ENCODE measurements at places on chromosomes 2 and 18. TPM values are rescaled to one million over a fixed set of nuclear protein-coding genes. Genes with fewer than 3 reads are reported as not detected.

DNA sequence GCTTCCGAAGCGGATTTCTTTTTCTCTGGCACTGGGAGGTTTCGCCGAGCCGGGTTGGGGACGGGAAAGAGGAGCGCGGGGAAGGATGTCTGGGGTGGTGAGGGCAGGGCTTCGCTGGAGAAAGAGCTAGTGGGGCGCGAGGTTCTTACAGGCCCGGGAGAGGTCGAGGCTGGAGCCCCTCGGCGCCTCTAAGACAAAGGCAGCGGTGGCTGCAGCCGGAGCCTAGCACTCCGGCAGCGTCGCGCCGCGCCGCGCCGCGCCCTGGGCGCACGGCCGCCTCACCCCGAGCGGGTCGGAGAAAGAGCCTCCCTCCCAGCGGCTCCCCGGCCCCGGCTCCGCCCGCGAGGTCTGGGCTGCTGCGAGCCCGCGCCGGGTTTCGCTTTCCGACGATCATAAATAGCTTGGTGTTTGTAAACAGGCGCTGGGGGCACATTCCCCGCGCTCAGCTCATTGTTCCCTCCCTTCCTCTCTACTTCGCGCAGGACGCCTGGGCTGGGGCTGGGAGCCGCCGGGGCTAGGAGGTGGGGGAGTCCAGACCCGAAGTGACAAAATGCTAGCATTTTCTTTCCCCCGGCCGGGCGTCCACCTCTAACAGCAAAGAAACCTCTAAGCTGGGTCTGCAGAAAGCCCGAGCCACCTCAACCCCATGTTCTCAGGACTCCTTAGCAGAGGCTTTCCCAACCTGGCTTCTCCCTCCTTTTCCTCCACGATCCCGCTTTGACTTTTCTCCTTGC lies 813 bp upstream of the MEIS1 start:
- DNase-seq, result peak; percentile 76

- DNase-seq, result no peak
Measured at GRCh38 chr18:42838546-42839145, 276.8 kb downstream of the RIT2 start.

The B3GNT7 gene
- polyA plus RNA-seq, result 0.60 TPM

The GCKR gene
- not detected for polyA plus RNA-seq

GRCh38 chr2:10305715-10306114 lies 3.0 kb downstream of the HPCAL1 start:
- DNase-seq, result no peak

GRCh38 chr18:38330573-38330972 lies 765.0 kb upstream of the CELF4 start:
- no peak for DNase-seq

- DNase-seq, result peak; percentile 79
Measured at GRCh38 chr18:76528477-76529432, 33.7 kb upstream of the ZNF516 start.

GRCh38 chr2:62197011-62197924 lies 1.4 kb downstream of the B3GNT2 start:
- DNase-seq, result no peak

GRCh38 chr18:76495006-76495370 lies at the start of gene ZNF516:
Gene ZNF516 (minus strand): TSS chr18:76495242. CDS start chr18:76443054, 52,188 bp downstream.
- DNase-seq, result peak; percentile 53

GRCh38 chr18:47767699-47768098 lies 162.8 kb downstream of the SMAD2 start:
- no peak for DNase-seq

The UGT1A8 gene
- polyA plus RNA-seq, result not detected

DNA sequence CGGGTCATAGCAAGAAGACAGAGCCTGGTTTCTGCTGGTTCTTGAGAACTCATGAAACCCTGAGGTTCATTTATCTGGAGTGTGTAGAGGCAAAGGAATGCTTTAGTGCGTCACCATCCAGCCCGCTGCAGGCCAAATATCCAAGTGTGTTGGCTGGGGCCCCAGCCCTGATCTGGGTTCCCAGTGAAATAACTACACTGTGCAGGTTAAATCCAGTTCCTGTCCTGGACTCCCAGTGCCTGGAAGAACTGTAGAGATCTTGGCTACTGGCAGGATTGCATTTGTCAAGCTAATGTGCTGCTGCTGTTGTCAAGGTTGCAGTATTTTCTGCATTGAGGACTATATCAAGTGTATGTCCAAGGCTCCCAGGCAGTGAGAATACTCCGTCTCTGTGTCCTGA lies 89.9 kb downstream of the MAPK4 start:
- peak; percentile 53 for DNase-seq

The PDE1A gene
- polyA plus RNA-seq, result 16.5 TPM

- DNase-seq, result no peak
Measured at GRCh38 chr2:107721178-107721577, 105.5 kb upstream of the RGPD4 start.

DNA sequence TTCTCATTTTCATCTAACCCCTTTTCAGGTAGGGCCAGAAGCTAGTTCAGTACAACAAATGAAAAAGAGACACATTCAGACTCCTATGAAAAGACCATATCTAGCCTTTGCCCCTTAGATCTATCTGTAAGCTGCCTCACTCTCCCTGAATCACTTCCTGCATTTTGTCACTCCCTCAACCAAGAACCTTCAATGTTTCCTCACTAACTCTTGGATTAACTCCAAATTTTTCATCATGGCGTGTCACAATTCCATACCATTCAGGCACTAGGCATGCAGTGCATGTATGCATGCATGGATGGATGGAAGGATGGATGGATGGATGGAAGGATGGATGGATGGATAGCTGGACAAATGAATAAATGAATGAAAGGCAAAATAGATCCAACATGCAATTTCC lies 356.9 kb downstream of the TNS1 start:
- DNase-seq, result no peak

GRCh38 chr2:112821682-112822081 lies 14.9 kb downstream of the IL1B start:
- DNase-seq, result no peak

DNA sequence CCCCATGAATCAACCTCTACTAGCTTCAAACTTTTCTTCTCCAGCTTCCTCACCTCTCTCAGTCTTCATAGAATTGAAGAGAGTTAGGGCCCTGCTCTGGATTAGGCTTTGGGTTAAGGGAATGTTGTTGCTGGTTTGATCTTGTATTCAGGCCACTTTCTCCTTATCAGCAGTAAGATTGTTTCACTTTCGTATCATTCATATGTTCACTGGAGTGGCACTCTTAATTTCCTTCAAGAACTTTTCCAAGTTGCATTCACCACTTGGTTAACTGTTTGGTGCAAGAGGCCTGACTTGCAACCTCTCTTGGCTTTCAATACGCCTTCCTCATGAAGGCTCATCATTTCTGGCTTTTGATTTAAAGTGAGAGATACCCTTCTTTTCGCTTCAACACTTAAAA lies 22.8 kb downstream of the OXER1 start:
- no peak for DNase-seq

- DNase-seq, result no peak
Measured at GRCh38 chr2:241389697-241390096, 33.6 kb downstream of the FARP2 start.

DNA sequence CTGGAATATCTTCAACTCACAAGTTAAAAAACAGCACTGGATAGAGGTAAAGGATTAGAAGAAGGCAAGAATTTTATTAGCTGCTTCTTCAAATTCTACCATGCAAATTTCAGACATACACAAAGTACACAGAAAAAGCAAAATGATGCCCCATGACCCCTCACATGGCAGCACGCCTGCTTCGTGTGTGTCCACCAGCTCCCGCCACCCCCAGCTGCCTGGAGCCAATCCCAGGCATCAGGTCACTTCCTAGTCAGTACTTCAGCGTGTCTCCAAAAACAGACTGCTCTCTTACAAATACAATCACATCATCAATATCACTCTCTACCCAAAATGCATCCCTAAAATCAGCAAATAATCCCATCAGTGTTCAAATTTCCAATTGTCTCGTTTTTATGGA lies 35.8 kb downstream of the IMPA2 start:
- no peak for DNase-seq

DNA sequence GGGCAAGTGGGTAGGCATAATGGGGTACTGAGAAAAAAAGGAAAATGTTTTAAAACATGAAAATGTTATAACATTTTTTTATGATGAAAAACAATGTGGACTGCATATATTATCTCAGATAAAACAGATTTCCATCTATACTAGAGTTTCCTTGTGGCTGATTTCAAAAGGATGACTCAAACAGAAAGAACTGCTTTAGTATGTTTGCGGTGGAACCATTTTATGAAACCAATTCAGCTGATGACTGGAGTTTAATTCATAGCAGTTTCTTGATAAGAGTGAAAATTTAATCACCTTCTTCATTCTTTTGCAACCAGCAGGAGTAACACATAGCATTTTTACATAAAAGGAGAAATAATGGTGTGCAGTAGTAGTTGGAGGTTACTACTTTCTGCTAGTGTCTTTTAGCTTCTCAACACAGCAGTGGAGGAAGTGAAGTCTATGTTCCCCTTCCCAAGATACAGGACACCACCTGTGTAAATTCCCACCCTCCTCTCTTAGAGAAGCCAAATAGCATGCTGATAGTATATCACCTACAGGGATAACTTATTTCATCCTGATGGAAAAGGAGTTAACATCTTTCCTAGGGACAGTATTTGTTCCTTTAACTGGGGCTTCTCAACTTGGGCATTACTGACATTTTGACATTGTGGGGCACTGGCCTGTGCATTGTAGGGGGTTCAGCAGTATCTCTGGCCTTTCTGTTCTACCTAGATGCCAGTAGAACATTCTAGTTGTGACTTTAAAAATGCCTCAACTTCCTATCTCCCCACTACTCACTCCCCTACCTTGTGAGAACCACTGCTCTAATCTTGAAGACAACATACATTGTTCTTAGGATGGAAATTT lies 29.9 kb downstream of the PELI1 start:
- no peak for DNase-seq

DNA sequence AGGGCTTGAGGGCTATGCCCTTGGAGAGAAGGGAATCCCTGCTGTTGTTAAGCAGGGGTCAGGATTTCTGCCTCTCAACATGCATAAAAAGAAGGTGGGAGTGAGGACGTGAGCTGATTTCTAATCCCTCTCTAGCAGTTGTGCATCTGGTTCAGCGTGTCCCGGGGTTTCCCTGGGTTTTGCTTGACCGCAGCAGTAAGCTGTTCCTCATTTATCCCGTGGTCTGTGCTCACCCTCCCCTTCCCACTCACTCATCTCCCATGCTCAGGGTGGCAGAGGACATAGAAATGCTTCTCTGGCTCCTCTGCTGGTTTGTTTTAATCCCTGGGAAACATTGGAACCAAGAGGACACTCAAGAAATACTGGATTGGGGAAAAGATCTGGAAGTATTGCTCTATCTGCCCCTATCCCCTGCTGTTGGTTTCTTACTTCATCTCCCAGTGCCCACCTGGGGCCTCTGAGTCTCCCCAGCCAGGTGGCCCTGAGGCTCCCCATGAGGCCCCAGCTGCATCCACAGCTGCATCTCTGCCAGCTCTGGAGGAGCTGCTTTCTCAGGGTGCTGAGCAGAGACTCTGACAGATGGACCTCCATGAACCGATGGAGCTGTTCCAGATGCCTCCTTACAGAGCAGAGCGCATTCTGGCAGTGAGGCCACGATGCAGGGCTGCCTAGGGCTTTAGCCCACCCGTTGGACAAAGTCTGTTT lies 36.1 kb downstream of the TET3 start:
- DNase-seq, result no peak

DNA sequence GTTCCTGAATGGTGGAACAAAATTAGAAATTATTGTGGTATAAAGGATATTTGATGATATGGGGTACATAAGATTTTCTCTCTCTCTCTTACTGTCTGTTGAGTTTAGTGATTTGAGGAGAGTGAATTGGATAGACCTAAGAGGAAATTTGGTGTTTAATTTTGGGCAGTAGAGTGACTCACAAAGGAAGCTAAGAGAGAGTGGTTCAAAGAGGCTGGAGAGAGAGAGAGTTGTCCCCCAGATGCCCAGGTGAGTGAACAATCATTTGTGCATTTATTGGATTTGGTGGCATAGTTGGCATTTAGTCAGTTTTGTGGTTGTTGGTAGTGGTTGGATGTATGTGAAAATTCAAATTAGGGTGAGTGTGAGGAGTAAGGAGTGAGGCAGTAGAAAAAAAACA lies 56.8 kb downstream of the GPD2 start:
- DNase-seq, result no peak

DNA sequence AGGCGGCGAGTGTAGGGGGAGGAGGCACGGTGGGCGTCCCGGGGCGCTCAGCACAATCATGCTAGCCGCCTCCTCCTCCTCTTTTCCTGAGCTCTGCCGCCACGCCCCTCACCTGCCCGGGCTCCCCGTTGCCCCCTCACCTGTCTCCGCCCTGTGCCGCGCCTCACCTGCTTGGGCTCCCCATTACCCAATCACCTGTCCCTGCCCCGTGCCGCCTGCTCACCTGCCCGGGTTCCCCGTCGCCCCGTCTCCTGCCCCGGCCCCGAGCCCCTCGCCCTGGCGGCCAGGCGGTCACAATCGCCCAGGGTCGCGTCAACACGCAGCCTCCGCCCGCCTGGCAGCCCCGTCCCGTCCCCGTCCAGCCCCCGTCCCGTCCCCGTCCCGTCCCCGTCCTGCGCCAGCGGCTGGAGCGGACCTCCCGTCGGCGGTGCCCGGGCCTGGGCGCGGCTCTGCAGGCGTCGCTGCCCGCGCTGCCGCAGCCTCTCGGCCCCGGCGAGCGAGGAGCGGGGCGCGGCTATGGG lies at the start of gene DCDC2C:
Gene DCDC2C, plus strand, starts transcription at position 340 of the 521 bp plus-strand sequence. Its CDS starts 177 bp downstream, at position 517.
- DNase-seq, result no peak

DNA sequence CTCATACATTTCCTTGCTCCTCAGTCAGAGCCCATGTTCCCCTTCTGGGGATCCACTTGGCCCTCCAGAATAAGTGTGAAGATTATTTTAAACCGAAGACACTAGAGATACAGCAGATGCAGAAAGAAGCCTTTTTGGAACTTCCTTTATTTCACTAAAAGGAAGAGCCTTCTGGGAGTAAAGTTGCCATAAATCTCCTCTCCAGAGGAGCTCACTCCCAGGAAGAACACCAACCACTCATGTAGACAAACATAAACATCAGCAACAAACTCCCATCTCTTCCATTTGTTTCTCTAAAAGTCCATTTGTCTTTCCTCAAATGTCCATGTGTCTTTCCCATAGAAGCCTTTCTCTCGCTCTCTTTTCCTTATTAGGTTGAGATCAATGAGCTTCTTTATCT lies 62.4 kb upstream of the MSH6 start:
- DNase-seq, result no peak

- no peak for DNase-seq
Measured at GRCh38 chr18:323253-323622, 55.4 kb upstream of the THOC1 start.

The RAB27B gene
- 0.64 TPM for polyA plus RNA-seq

- no peak for DNase-seq
Measured at GRCh38 chr2:157325786-157326185, at the start of gene ERMN. Gene ERMN (minus strand): TSS chr2:157325824. CDS start chr2:157325642, 182 bp downstream.

DNA sequence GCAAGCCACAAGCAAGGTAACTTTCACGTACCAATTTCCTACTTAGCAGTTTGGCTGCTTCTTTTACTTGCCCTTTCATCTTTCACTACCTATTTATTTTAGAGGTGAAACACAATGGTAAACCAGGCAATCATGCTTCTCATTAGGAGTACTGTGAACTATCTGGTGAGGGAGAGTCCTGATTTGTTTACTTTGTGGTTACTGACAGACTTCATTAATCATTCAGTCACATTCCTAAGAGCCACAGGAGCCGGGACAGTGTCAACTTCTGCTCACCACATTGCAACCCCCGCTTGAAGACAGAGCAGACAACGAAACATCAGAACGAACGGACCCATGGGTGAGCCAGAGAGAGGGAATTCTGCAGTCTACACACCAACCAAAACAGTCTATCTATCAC lies 28.8 kb downstream of the TUBB6 start:
- no peak for DNase-seq

Data from muscle of arm (tissue), 14 donors.